G401 (cell line): ENCODE measurements at places on chromosomes 16 and 17. TPM values are rescaled to one million over a fixed set of nuclear protein-coding genes. Genes with fewer than 3 reads are reported as not detected.
A peak's percentile ranks its signal among the peaks of the same experiment; 100 is the strongest.

The SDR42E1 gene
- under 0.01 TPM in 1 of 2 replicates, not detected in the other for total RNA-seq

The RDM1 gene
- total RNA-seq = 2.2 and 4.7 TPM in 2 replicates

The CENPX gene
- 57.8 and 109 TPM in 2 replicates for total RNA-seq

DNA sequence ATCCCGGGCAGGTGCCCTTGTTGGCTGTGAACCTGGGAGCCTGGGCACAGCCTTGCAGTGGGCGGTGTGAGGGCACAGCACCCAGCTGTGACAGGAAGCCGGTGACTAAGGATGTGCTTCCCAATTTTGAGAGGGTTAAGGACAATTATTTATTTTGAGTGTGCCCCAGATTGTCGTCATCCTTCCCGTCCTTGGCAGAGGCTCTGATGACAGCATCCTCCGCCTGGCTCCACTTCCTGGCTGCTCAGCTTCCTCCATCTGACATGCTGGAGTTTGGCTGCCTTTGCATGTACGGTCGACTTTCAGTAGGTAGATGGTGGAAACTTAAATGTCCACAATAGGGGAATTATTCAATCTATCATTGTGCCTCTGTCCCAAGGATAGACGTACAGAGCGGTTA, 282.4 kb upstream of the EEF2KMT start:
- no peak for DNase-seq

DNA sequence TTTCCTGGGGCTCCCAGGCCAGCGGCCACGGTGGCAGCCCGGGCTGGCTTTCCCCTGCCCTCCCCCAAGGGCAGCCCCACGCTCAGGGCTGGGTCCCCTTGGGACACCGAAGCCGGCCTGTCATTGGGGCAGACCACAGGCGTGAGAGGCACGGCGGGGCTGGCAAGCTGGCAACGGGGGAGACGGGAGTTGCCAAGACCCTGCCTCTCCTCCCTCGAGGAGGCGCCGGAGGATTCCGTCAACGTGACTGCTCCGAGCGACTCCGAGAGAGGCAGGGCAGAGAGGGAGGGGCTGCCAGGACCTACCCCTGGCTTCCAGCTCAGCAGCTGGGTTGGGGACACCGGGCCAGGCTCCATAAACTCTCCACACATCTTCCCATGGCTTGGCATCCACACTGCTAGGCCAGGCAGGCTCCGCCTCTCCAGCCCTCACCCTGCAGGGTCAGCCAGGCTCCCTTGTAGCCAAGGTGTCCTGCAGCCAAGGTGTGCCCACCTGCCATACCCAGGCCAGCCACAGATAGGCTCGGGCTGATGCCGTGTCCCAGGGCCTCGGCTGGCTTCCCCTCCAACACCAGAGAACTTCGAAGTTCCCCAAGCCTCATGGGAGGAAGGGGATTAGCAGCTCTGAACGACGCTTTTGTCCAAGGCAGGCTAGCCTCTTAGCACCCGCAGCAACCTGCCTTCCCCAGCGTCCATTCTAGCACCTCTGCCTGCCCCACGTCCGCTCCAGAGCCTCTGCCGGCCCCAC, 25.5 kb downstream of the TIMM22 start:
- no peak for DNase-seq

DNA sequence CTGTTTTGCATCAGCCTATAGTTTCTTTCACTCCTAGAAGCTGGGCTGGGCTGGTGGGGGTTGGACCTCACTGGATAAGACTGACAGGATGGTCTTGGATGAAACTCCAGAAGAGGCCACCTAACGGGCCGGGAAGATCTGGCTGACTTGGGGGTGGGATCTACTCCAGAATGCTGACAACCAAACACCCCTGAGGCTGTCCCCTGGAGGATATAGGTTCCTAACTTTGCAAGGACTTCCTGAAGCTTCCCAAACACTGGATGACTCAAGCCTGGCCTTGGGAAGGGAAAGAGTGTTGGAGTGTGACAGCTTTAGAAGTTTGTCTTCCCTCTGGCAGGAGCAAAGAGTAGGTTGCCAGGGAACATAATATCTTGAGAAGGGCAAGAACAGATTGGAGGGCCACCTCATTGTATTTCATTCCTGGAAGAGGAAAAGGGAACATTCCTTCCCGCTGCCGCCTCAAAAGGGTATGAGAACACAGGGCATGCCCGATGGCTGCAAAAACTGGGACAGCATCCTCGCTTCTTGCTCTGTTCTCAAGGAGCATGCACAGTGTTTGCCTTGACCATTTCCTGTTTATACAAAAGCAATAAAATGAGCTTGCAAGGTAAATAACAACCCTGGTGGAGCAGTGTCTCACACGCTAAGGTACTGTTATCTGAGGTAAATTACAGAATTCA, 6.8 kb upstream of the CYB5B start:
- peak; percentile 14 for DNase-seq

DNA sequence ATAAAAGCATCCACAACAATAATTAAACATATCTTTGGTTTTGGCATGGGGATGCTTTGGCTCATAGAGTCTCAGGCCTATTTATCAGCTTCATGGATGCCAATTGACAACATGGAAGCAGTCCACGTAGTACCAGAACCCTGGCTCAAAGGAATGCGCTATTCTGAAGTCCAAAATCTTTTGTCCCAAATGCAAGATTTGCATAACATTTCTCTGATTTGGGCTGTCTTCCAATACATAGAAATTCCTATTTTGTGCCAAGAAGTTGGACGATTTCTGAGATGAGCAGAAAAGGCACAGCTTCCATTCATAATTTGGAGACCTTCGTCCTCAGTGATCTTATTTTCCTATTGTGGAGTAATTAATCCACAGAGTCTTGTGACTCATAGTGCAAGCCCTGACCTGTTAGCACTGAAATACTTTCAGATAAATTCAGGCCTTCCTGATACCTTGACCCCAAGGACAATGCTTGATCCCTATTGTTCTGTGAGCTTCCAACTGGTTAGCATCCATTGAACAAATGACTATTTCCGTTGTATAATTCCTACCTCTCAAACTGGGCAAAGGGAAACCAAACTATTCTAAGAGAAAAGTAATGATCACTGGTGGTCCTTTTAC, 78.4 kb upstream of the CDH11 start:
- no peak for DNase-seq
